ENCODE measurements at places on chromosomes 1 and 21.

GRCh38 chr1:182707122-182707521, 22.7 kb upstream of the RGS8 start:
- no peak for DNase-seq

DNA sequence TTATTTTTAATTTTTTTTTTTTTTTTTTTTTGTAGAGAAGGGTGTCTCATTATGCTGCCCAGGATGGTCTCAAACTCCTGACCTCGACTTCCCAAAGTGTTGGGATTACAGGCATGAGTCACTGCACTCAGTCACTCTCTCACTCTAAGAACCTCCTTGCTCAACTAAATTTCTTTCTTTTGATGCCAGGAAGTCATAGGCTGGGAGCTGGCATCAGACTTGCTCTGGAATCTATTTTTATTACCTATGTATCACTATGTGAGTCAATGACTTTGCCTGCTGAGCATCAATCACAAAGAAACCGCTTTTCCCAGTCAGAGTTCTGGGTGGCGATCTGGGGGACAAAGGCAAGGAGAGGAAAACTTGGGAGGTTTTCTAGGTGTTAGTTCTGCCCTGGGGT, 35.5 kb upstream of the PARP1 start:
- DNase-seq = no peak

DNA sequence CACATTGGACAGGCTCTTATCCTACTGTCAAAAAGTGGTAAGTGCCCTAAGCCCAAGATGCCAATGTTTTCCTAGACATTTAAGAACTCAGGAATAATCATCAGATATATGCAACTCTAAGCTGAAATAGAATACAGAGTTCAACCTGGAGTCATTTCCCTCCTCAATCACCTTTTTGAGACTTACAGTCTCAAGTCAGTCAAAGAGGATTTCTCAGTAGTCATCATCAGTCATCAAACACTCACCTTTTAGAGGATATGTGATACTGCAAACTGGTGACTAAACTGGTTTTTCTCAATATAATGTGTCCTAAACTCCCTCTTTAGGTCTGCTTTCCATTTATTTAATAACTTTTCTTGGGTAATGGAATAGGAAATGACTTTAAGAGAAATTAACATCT, 145.3 kb upstream of the ADAMTS5 start:
- no peak for DNase-seq

GRCh38 chr1:160621633-160622413, 25.0 kb downstream of the SLAMF1 start:
- DNase-seq = no peak

GRCh38 chr1:203361945-203362719, 11.2 kb upstream of the FMOD start:
- no peak for DNase-seq

GRCh38 chr1:228938537-228938901, 203.2 kb downstream of the RHOU start:
- no peak for DNase-seq

DNA sequence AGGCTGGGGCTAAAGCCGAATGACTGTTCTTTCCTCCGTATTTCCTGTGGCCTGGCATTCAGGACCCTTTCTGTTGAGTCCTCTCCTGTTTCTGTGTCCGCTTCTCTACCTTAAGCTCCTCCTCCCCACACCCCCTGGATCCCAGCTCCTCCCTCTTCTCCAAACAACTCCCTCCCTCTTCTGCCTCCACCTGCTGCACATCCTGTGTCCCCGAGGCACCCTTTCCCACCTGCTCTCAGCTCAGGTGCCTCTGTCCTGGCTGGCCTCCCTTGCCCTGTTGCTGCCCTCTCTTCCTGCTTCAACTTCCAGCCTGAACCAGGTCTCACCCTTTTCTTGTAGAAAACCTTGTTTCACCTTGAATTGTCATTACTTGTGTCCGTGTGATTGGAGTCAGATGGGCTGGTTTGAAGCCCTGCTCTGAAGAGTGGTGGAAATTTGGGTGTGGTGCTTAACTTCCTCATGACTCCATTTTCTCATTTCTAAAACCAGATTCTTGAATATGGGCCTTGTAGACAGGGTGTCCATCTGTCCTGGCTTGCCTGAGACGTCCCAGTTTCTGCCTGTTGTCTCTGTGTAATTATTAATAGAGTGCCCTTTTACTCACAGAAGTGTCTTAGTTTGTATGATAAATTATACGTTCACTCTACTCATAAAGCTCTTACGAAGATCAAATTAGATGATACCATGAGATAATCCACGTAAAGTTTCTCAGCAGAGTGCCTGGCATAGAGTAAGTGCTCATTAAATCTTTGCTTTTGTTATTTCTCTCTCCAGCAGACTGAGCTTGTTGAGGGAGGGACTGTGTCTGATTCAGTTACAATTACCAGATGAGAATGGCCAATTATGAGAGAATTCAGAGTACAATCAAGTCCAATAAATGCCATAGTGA, 58.9 kb upstream of the TRABD2B start:
- DNase-seq = no peak

DNA sequence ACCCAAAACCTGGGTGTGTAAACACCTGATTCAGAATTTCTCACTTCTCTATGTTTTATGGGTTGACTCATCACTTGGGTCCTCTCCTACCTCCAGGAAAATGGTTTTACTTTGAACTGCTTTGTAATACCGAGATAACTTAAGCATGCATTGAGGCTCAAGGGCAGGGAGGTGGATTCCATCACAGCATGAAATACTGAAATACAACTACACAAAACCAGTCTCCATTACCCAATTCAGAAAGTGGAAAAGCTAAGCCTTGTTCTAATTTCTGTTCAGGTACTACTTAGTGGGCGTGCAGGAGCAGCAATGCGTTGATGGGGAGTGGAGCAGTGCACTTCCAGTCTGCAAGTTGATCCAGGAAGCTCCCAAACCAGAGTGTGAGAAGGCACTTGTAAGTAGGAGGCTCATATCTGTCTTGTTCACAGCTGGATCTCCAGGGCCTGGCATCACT, 6.1 kb upstream of the C4BPA start:
- DNase-seq = no peak

DNA sequence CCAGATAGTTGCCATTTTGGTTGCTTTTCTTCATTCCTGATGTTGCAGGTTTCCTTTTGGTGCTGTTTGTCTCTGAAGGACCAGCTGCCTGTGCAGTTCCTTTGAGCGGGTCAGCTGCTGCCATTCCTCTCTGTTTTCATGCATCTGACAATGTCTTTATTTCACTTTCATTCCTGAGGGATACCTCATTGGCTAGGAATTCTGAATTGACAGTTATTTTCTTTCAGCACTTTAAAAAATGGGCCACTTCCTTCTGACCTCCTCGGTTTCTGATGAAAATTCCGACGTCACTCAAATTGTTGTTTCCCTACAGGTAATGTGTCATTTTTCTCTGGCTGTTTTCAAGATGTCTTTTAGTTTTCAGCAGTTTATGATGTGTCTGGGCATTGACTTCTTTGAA, 24.8 kb downstream of the CCSAP start:
- no peak for DNase-seq

- DNase-seq = no peak
These were observed 20.9 kb downstream of the ITSN1 start for GRCh38 chr21:33663241-33663640.

DNA sequence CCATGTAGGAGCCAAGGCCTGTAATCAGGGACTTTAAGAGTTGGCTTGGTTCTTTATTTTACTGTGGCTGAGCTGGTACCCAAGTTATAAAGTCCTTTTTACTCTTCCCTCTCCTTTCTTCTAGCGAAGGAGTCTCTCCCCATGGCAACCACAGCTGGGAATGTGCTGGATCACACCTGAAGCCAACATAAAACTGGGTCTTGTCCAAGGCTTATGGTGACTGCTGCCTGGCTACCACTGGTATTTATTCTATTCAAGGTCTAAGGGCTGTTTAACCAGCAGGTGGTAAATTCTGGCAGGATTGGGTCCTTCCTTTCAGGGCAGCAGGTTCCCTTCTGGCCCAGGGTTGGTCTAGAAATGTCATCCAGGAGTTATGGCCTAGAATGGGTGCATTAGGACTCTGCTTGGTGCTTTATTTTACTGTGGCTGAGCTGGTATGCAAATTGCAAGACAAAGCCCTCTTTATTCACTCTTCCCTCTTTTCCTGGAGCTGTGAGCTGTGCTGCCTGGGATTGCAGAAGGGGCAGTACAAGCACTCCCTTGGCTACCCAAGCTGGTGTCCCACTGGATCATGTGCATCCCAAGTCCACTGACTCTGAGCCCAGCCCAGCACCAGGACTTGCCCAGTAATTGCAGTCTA, 26.6 kb downstream of the SLC22A15 start:
- peak; percentile 22 for DNase-seq

DNA sequence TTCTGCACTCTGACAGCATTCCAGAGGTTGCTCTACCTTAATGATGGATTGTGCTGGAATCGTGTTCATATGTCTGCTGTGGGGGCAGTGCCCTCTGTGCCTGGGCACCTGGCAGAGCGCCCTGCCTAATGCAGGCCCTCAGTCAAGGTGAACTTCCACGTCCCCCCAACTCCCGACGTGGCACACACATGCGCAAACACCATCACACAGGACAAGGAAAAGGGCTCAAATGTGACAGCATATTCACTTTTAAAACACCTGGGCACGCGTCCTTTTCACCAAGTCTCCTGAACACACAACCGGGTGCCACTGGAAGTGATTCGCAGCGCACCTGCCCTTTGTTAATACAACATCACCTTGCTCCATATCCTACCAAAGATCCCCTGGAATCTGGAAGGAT, 11.7 kb downstream of the TPRG1L start:
- no peak for DNase-seq

GRCh38 chr1:31658721-31659120, 14.0 kb upstream of the PEF1 start:
- DNase-seq = no peak

DNA sequence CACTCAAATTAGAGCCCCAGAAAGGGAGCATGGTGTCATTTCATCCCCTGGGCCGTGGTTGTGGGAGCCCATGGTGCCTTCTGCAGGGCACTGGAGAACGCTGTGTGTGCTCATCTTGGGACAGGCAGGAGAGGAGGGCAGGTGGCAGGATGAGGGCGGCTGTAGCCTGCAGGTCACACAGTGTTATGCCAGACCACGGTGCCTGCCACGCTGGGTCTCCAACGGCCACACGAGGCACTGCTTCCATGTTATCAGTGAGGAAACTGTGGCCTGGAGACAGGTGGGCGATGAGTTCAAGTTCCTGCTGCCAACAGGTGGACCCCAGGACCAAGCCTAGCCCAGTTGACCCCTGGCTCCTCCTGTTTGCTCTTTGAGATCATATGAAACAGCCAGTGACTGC, 21.0 kb downstream of the ABCG1 start:
- no peak for DNase-seq

- DNase-seq = no peak
These were observed 8.1 kb downstream of the B3GALT5 start for GRCh38 chr21:39620856-39621255.

GRCh38 chr1:164575356-164575886, 16.4 kb downstream of the PBX1 start:
- DNase-seq = peak; percentile 27

DNA sequence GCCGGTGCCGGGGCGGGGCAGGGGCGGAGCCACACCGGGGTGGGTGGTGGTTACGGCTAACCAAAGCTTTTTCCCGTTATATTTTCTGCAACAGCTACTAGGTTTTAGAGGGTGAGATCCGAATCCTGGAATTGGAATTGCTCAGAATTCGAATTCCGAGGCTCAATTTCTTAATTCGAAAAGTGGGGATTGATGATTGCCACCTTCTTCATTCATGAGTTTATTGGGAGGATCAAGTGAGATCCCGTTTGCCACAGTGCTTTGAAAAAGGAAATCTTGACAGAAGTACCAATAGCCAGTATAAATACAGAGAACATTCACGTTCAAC, 207 bp upstream of the SVBP start:
- DNase-seq = no peak

- DNase-seq = no peak
These were observed 131.4 kb upstream of the RAB4A start for GRCh38 chr1:229139331-229140118.

DNA sequence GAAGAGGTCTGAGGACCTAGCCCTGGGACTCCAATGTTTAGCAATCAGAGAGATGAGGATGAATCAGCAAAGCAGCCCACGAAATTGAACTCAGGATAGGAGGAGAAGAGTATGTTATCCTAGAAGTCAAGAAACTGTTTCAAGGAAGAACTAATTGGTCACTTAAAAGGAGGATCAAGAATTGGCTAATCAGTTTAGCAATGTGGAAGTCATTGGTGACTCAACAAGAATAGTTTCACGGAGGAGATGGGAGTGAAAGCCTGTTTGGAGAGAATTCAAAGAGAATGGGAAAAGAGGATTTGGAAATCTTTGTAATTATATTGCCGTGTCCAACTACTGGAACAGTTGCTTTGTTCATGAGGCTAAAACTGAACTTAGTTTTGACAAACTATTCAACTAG, 7.4 kb downstream of the HMCN1 start:
- no peak for DNase-seq

GRCh38 chr1:6779089-6779805, 6.0 kb upstream of the CAMTA1 start:
- no peak for DNase-seq

- DNase-seq = no peak
These were observed 685.3 kb upstream of the CHRM3 start for GRCh38 chr1:238701024-238701423.

GRCh38 chr1:9376886-9377333, 84.2 kb downstream of the SPSB1 start:
- DNase-seq = no peak
